Stimulated activated CD4-positive, alpha-beta T cell treated with anti-CD3 and anti-CD28 coated beads, TNF-alpha, amount 100 ng/mL, for 24 hours (primary cell): ENCODE measurements at places on chromosomes 11 and 22.

DNA sequence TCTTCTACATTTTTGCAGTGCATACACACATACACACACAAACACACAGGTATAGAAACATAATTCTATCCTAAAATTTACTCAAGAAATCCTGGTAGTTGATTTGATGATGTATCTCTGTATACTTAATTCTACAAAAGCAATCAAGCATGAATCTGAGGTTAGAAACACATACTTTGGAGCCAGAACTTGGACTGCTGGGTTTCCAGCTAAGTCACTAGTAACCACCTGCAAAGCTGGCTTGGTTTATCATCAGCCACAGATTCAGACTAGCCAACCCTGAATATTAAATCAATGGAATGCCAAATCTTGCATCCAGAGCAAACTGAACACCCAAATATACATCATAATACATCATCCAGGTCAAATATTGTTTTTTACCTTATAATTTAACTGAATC, 24.8 kb upstream of the POU2AF2 start:
- no peak for DNase-seq

DNA sequence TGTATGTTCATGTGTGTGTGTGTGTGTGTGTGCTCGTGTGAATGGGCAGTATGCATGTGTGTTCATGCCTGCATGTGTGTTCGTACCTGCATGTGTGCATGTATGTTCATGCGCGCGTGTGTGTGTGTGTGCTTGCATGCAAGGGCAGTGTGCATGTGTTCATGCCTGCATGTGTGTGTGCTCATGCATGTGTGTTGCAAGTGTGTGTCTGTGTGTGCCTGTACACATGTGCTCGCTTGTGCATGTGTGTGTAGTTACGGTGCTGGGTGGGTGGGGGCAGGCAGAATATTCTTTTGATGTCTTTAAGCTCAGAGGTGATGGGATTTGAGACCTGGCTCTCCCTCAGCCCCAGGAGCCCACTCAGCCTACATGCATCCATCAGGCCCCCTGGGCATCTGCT, 822.1 kb downstream of the BRD1 start:
- no peak for DNase-seq

- DNase-seq, result no peak
Observed at GRCh38 chr22:20857247-20857643, 1.4 kb downstream of the PI4KA start.

- no peak for DNase-seq
Observed at GRCh38 chr11:15093432-15093831, 20.0 kb downstream of the CALCB start.

GRCh38 chr11:102473543-102473942, 21.0 kb upstream of the TMEM123 start:
- DNase-seq, result no peak

DNA sequence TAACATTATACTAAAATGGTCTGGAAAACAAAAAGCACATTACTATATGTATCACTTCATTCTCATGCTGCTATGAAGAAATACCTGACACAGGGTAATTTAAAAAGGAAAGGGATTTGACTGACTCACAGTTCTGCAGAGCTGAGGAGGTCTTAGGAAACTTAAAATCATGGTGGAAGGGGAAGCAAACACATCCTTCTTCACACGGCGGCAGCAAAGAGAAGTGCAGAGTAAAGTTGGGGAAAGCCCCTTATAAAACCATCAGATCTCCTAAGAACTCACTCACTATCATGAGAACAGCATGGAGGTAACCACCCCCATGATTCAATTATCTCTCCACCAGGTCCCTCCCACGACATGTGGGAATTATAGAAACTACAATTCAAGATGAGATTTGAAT, 60.0 kb downstream of the FAM181B start:
- DNase-seq, result no peak

- no peak for DNase-seq
Observed at GRCh38 chr22:37169947-37170688, 17.9 kb downstream of the C1QTNF6 start.
